Foreskin keratinocyte (primary cell): ENCODE measurements at places on chromosomes 11 and 22. TPM values are rescaled to one million over a fixed set of nuclear protein-coding genes. Genes with fewer than 3 reads are reported as not detected.
A peak's percentile ranks its signal among the peaks of the same experiment; 100 is the strongest.

DNA sequence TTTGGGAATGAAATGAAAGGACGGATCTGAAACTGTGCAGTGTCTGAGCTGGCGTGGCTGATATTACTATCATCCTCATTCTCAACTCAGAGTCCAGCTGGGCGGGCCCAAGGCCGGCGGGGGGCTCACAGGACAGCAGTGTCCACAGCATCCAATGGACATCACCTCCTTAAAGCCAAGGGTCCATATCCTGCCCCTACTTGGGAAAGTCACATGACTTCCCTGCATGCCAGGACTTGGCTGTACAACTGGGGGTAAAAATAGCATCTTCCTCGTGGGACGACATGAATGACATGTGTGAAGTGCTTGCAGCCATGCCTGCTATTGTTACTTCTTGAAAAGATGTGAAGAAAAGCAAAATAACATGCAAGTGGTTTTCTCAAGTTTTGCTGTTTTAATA, 82.3 kb downstream of the TRMU start:
- DNase-seq, result no peak

DNA sequence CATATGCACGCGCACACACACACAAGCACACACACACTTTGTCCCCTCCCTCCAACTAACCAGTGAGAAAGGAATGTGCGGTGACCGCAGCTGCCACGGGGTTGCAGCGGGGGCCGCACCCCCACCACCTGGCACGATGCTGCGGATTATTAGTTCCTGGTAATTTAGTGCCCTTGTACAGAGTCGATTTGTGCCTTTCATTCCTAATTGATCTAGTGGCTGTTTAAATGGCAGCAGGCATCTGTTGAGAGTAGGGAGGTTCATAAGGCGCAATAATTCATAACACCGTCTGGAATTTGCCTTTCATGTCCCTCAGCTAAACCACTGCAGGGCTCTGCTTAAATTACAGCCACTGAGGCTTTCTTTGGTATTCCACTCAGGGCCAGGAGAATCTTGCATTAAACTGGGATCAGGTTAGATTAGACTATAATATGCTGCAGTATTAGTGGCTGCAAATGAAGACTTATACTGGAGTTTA, 113.7 kb downstream of the FEZ1 start:
- DNase-seq, result no peak

The RRP7A gene
- polyA plus RNA-seq, result 43.9 and 108 TPM in 2 replicates

DNA sequence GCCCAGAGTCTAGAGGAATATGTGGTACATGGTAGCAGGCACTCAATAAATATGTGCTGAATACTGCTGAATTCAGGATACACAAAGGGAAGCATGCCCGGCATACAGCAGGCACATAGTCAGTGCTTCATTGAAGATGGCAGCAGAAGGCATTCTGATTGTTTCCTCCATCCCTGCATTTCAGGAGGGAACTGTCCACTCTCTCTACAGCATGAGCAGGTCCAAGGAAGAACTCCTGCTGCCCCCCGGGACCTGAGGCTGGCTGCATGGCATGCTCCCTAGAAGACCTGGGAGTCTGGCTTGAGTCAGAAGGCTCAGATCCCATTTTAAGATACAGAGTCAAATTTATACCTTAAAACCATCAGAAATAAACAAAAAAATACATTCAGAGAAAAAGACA, 319.3 kb upstream of the NARS2 start:
- no peak for DNase-seq

DNA sequence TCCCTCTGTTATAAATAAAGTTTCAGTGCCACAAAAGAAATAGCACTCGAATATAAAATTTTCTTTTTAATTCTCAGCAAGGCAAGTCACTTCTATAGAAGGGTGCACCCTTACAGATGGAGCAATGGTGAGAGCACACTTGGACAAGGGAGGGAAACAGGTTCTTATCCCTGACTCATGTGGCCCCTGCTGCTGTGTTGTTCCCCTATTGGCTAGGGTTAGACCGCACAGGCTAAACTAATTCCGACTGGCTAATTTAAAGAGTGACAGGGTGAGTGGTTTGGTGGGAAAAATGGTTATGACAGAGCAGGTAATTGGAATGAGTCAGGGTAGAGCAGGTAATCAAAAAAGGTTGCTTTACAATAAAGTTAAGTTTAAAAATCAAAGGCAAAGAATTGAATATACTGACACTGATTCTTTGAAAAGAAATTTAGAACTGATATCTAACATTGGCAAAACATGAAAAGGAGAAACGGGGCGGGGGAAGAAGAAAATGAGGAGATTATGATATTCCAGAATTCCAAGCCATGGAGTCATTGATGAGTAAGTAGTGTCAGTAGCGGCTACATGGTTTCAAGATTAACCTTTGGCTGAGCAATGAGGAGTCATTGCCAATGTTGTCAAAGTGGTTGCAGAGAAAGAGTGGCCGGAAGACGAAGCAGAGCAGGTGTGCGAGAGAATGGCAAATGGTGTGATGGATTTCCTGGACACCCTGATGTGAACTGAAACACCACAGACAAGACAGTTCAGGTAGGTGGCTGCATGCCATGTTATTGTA, 48.4 kb upstream of the MRGPRX1 start:
- peak; percentile 96 for DNase-seq

DNA sequence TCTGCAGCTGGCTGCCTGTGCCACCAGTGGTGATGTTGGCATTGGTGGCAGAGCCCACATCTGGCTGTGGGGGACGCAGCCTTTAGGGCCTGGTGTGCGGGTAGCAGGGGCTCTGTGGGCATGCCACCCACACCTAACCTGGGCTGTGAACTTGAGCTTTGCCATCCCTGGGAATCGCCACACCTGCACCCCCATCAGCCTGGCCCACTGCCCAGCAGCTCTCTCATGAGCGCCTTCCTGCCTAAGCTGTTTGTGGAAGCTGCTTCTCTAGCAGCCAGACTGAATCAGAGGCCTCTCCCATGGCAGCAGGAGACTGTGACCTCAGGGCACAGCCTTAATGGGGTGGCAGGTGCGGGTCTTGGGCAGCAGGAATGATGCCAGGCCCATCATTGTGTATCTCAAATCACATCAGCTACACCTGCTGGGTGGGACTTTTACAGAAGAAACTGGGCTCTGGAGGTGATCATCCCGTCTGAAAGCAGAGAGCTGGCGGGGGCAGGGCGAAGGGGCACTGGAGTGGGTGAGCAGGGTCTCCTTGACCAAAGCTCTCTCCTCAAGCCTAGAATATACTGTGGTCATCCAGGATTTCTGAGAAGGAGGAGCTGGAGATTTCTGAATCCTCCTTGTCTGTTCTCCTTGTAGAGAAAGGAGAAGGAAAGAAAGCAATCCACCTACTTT, 17.8 kb upstream of the CARS1 start:
- no peak for DNase-seq

The ELMOD1 gene
- 0.04 TPM in 2 replicates for polyA plus RNA-seq

DNA sequence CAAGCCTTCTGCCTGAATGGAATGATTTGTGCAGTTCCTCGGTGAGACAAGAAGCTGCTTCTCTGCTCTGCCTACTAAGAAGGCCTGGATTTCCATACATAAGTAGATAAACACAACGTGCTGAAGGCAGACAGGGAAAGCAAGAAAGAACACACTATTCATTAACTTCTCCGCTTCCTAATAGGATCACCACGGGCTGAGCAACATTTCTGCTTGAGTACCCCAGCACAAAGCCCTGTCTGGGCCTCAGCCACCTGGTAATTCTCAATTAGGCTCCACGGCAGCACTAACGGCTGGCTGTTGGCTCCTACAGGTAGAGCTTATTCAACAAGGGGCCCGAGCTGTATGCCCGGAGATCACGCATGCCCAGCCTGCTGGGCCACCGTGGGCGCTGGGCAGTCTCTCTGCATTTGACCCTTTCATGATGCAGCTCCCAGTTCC, 1156.6 kb downstream of the TBC1D22A start:
- DNase-seq, result no peak

DNA sequence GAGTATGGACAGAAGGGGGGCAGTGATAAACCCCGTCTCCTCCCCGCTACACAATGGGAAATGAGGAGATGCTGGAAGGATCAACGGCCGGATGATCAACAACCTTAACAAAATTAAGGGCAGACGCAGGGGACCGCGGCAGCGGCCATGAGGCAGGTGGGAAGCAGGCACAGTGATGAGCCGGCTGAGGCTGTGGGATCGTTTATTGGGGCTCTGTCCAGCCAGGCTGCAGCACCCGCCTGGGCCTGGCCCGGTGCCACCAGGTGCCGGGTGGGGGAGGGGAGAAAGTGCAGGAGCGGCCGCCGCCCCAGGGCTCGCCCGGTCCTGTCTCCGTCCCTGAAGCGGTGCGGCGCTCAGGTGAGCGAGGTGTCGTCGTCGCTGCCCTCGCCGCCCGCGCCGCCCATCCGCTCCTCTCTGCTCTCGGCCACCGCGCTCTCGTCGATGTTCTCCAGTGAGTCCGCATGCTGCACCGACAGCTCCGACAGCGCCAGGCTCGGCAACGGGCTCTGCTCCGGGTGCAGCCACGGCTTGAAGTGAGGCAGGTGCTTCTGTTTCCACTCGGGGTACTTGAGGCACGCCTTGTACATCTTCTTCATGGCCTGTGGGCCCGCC, 2.4 kb upstream of the ARAP1 start:
- no peak for DNase-seq

GRCh38 chr11:48043111-48043990, 63.0 kb downstream of the PTPRJ start:
- DNase-seq, result no peak

DNA sequence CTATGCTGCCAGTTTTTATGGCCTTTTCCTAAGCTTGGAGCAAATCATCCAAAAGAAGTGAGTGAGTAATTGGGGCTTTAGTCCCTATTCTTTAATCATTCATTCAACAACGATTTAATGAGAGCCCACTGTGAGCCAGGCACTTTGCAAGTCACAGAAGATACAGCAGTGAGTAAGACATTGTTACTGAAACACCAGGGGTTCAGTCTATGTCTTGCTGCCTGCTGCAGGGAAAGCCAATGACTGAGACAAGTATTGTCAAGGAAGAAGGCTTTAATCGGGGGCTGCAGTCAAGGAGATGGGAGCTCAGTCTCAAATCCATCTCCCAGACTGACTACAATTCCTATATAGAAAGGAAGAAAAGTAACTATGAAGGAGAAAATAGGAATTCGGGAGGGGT, 228.3 kb downstream of the FAM181B start:
- no peak for DNase-seq

The LRP5 gene
- 29.3 and 30.5 TPM in 2 replicates for polyA plus RNA-seq

GRCh38 chr11:6734616-6735015, 37.2 kb downstream of the OR2AG2 start:
- no peak for DNase-seq

The DRAP1 gene
- 424 and 432 TPM in 2 replicates for polyA plus RNA-seq

The WBP2NL gene
- 0.06 and 0.14 TPM in 2 replicates for polyA plus RNA-seq

DNA sequence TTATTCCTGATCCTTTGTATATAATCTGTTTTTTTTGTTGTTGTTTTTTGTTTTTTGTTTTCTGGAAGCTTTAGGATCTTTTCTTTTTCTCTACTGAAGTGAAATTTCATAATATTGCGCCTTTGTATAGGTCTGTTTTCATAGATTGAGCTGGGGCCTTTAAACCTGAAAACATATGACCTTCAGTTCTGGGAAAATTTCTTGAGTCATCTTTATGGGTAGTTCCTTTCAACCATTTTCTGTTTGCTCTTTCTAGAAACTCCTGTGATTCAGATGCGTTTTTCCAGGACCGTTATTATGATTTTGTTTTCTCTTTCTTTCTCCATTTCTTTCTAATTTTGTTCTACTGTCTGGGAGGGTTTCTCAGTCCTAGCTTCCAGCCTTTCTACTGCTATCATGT, 43.7 kb downstream of the BSX start:
- DNase-seq, result no peak

The ESAM gene
- polyA plus RNA-seq, result not detected in 2 replicates

The SCUBE1 gene
- not detected in 2 replicates for polyA plus RNA-seq

DNA sequence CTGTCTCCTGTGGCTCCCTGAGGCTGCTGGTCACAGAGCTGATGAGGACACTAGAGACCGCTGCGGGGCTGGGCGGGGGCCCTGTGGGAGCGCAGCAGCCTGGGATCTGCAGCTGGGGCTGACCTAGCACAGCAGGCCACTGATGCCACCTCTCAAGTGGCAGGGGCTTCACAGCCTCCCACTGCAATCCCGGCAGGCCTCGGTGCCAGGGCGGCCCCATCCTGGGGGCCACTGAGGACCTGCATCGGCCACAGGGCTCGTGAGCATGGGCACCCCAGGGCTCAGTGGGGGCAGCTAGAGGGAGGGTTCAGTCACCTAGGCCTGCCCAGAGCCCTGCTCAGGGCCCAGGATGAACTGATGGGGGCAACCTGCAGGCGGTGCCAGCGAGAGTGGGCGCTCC, 14.6 kb upstream of the CCDC188 start:
- DNase-seq, result no peak

GRCh38 chr11:111305162-111305802, 6.9 kb downstream of the POU2AF3 start:
- no peak for DNase-seq

The CLMP gene
- polyA plus RNA-seq, result 1.1 and 1.9 TPM in 2 replicates

DNA sequence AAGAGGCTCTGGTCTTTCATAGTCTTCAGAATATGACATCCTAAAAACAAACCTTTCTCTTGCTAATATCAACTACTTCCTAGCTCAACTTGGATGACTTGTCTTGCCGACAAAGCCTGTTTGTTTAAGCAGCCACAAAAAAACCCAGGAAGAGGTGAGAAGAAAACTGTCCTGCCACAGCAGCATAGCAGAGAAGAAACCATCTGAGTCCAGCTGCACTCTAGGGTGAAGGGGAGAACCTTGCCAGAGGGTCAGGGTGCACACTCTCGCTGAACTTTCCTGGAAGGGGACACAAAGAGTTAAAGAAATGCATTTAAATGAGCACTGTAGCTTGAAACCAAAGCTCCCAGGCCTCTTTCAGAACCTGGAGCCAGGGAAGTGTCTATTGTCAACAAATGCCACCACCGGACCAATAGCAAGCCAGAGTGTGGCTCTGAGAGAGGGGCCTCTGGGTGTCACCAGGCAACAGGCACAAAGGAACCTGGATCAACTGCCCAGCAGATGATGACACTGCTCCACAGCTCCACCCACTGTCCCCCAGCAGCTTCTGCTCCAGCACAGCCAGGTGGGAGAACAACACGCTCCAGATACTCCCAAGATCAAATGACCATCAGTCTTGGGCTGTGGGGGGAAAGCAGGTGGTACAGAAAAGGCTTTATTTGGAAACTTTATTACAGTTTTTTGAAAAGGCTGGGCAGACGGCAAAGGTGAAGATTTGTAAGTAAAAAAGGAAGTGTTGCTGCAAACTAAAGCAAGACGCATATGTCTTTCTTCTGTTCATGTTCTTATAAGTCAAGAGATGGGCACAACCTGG, 105.7 kb downstream of the RASSF10 start:
- no peak for DNase-seq

The PAK1 gene
- 30.1 and 34.7 TPM in 2 replicates for polyA plus RNA-seq

The FOLR2 gene
- polyA plus RNA-seq, result not detected in 2 replicates

The SLC5A4 gene
- polyA plus RNA-seq, result not detected in 2 replicates
